ENCODE measurements at places on chromosomes 16 and 17.
A peak's percentile ranks its signal among the peaks of the same experiment; 100 is the strongest.

DNA sequence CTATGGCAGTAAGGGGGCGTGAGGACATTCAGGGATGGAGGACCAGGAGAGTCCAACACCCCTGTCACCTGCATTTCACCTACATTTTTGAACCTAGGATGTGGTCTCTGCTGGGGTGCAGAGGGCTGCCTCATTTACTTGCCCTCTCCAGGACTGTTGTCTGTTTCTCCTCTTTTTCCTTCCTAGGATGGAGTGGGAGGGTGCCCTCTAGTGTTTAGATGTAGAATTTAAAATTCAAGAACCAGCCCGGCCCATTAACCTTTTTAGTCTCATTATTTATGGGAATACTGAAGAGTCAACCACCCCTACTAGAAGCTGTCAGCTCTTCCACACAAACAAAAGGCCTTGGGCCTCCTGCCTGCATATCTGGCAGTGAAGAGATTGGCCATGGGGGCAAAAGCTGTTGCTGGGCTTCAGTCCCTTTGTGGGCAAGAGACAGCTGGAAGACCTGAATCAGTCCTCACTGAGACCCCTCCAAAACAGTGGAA is 2.5 kb upstream of the STARD3 start:
- DNase-seq, result peak; percentile 16

- DNase-seq, result peak; percentile 17
Measured at GRCh38 chr17:71681427-71682173, 439.2 kb upstream of the SOX9 start.

DNA sequence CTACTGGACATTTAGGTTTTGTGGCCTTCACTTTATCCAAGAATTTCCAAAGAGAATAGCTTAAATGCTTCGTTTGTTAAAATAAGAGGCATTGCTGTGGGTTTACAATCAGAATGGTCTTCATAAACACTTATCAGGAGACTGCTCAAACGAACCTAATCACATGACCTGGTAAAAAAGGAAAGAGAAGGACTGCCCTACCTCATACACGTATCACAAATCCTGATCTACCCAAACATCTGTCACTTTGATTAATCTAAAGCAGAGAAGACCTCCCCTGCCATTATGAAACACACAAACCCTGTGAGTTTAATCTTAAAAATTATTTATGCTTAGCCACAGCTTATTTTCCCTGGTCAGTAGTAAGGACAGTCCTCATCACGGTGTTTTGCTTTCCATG is 76.6 kb downstream of the PARN start:
- no peak for DNase-seq

- DNase-seq, result no peak
Measured at GRCh38 chr17:73215447-73215846, 22.6 kb downstream of the COG1 start.

- no peak for DNase-seq
Measured at GRCh38 chr17:63685041-63685440, 14.9 kb downstream of the LIMD2 start.

GRCh38 chr17:27544350-27545131 is 86.4 kb upstream of the LGALS9 start:
- DNase-seq, result no peak

GRCh38 chr17:83123896-83124801 is 44.7 kb downstream of the METRNL start:
- DNase-seq, result peak; percentile 6

GRCh38 chr17:78935419-78936323 is 10.5 kb upstream of the TIMP2 start:
- peak; percentile 59 for DNase-seq

DNA sequence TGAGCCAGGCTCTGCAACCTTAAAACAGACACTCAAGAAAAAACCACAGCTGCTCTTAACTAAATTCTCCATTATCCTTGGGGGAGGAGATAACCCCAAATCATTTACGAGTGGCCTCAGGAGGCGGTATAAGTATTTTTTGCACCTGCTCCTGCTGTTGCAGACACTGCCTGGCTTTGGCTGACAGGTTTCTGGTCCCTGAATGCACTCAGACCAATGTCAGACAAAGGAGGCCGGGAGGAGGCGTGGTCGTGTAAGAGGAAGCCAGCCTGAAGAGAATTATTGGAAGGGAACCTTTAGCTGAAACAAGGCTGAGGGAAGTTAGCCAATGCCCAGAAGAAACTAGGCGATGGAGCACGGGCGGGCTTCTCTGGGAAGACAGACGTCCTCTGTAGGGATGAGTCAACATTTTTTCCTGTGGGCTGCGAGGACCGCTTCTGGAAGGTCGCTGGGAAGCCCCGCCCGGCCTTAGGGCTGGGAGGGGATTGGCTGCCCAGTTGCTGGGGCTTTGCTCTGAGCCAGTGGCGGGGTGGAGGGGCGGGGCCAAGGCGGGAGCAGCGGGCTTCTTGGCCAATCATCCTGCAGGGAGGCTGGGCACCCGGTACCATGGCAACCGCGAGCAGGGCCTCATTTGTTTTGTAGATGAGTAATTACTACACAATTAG is 82.3 kb downstream of the CCDC182 start:
- peak; percentile 87 for DNase-seq

DNA sequence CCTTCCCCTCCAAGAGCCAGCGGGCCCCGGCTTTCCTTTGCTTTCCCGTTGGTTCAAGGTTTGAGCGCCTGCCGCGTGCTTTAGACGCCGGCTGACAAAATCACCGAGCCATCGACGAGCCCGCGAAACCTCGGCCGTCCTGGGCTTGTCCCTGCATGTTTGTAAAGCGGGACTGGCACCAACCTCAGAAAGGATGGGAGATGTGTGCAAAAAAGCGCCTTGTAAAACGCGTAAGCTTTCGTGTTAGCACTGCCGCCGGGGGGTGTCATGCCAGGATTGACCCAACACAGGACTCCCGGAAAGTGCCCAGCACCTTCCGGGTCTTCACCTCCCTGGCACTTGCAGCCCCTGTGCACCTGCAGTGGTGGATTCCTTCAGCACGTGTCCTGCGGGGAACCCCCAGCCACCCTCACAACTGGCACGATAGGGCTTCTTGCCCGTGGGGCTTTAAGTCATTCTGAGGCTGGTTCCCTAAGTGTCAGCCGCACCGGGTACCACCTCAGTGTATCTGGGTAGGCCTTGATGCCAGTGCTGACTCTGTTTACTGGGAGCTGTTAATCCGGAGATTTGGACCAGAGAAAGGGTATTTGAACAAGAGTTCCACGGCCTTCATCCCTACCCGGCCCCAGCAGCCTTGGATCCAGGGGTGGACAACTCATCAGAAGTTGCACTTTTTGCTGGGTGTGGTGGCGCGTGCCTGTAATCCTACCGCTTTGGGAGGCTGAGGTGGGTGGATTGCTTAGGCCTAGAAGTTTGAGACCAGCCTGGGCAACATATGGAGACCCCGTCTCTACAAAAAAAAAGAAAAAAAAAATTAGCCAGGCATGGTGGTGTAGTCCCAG is 817 bp downstream of the NDUFAF8 start:
- DNase-seq, result no peak

DNA sequence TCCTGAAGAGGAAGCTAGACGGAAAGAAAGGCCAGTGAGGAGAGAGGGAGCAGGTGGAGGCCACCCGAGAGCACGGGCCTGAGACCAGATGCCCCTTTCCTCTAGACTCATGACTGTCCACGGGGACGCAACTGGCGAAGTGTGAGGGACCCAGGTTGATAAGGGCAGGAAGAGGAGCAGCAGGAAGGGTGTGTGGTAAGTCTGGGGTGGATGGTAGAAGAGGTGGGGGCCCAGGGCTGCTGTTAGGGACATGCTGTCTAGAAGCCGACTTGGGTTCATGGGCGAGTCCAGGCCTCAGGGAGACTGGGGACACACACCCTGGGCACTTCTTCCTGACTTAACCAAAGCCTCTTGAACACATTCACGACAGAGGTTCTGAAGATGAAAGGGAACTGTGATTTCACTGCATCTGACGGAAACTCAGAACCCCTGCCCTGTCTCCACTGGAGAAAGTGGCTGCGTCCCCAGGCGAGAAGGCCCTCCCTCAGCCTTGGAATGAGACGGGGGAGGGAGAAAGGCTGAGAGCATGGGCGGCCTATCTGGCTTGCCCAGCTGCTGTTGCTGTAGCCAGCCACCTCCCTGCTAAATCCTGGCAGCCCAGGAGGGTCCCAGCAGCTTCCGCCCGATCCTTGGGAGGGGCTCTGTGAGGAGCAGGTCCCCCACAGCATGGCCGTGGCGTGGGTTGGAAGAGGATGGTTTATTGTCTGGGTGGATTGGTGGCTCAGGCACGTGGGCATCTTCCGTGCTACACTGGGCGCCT is 6.0 kb downstream of the HIC1 start:
- DNase-seq, result no peak

Data from transverse colon (tissue), 4 donors.